Putamen (tissue), 1 donor: ENCODE measurements at places on chromosomes 2 and 18.

DNA sequence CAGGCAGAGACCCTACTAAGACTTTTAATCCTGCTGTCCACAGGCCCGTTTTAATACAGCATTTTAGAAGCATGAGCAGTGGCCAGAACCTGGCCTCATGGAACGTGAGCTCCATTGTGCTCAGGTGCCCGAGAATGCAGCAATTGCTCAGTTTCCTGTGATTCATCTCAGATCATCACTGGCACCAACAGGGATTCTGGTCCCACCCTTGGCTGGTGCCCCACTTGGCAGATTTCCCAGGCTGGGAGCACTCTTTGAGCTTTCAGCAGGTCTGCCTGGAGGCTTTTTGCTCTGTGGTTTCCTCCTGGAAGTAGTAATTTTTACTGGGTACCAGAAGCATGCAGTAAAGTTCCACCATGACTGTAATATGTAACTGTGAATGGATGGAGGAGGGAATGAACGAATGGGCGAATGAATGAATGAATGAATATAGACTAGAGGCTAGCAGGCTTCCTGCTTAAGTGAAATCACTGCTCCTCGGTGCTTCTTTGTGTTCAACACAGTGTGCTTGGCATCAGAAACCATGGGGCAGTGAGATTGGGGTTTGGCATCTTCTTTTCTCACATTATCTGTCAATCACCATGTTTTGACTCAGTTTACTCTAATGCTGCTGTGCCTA is 312.9 kb downstream of the PRKCE start:
- peak; percentile 28 for DNase-seq

DNA sequence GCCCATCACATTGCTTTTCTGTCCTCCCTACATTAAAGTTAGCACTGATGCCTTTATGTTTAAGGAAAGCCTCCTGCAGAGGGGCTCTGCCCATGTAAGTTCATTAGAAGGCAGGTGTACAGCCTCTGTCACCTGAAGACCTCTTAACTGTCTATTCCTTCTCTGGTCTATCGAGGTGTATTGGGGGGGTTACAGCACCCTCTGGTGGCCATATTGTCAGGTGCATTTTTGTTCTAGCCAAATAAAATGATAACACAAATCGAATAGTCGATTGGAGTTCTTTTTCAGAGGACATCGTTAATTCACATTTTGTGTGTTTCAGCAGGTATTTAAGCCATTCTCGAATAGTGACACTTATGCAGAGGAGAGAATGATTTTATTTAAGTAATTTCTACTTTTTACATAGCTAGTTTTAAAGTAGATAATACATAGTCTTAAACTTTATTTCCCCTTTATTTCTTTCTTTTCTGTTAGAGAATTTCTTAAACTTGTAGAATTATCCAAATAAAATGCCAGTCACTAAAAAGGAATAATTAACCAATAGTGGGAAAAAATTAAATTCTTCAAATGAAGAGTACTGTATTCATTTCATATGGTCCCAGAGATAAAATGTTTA is 136.8 kb downstream of the NEDD4L start:
- DNase-seq = no peak

DNA sequence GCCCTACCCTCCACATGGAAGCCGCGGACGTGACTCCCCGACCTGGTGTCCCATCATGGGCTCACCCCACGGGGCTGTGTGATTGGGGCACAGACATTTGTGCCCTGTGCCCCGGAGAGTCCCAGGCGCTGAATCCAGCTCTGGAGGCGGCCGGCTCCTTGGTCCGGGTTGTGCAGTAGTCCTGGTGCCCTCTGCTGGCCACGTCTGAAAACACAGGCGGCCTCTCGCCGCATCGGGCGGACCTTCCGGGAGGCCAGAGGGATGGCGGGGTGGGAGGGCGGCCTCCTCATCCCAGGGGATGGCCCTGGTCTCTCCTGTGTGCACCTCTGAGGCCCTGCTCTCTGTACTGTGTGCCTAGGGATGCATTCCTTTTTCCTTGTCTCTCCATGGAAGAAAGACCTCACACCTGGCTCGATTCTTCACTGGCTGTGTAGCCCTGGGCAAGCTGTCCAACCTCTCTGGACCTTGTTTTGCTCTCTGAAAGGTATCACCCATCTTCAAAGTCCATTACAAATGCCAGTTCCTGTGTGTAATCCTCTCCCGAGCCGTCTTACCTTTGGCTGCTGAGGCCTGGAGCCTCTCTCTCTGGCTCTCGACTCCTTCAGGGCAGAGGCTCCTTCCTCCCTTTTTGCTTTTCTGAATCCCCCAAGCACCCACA is 27.6 kb downstream of the CELF4 start:
- DNase-seq = peak; percentile 53

GRCh38 chr2:237271698-237272652 is 142.0 kb downstream of the COL6A3 start:
- no peak for DNase-seq

- no peak for DNase-seq
These were observed 431.1 kb upstream of the ZEB2 start for GRCh38 chr2:144950899-144951560.

GRCh38 chr2:120787111-120787821 is 51.6 kb downstream of the GLI2 start:
- DNase-seq = no peak

DNA sequence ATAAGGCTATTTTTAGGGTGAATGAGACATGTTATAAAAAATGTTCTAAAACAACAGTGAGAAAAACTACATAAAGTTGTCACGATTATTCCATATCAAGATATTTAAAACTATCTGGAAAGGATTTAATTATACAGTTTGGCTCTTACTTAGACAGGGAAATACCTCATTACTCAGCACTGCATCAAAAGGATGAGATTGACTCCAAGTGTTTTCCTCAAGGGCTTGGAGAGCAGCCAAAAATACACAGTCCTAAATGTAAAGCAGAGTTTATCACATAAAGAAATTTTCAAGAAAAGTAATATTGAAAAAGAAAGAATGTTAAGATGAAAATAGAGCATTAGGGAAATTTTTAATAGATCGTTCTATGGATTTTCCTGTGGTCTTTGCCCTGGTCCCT is 285.5 kb upstream of the NETO1 start:
- DNase-seq = no peak

- DNase-seq = no peak
These were observed 24.2 kb downstream of the XRCC5 start for GRCh38 chr2:216133397-216133796.

- no peak for DNase-seq
These were observed 59.1 kb upstream of the SLC14A2 start for GRCh38 chr18:45556222-45556621.

DNA sequence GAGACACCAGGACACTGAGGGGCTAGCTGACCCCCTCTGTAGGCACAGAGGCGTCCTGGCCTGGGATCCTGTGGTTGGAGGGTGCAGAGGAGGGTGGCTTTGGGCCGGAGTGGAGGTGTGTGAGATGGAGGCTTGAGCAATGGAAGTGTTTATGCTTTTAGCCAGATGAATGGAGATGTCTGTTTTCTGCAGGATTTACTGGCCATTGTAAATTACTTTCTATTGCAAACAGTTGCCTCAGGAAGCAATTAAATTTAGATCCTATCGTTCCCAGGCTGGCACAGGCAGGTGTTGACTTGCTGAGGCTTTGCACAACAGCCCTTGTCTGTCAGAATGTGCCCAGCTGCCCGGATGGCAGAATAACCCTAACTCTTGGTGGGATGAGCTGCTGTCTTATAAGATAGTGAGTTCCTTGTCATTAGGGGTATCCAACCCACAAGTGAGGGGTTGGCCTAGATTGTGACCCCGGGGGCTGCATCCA is 1.8 kb upstream of the ARID5A start:
- no peak for DNase-seq

DNA sequence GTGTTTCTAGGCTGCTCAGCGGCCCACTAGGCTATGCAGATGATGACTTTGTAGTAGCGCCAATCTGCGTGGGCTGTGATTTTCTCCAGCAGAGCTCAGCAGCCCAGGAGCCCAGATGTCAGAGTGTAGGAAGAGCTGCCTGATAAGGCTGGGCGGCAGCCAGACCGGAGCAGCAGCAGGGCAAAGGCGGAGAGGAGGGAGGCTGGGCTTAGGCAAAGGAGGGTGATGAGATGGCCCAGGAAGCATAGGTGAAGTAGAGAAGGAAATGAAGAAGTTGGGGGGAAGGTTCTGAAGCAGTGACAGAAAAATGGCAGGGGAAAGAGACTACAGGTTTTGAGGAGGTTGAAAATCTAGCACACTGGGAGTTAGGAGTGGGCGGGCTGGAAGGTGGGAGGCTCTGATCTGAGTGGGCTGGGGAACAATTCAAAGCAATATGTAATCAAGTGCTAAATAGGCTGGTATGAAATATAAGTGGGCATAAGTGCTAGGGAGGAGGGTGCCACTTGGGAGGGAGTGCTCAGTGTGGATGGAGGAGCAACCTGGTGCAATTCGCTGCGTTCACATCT is 50.6 kb upstream of the STPG4 start:
- DNase-seq = peak; percentile 66

GRCh38 chr2:86809481-86810121 is 18.9 kb upstream of the CD8A start:
- no peak for DNase-seq

DNA sequence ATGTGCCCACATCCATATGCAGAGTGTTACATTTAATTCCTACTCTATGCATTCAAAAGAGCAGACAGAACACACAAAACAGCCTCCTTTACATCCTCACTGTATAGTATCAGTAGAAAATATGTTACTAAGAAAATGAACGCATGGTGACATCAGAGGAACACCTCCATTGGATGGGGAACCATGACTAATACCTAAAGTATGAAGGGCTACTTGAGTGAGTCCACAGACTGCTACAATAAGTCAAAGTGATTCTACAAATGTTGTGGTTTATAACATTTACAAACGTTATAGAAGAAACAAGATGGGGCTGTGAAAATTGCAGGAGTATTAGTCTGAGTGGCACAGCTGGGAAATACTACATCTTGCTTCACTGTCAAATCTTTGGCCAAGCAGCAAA is 1830.9 kb upstream of the PIK3C3 start:
- DNase-seq = no peak

- no peak for DNase-seq
These were observed 109.6 kb upstream of the FOSL2 start for GRCh38 chr2:28282861-28283646.

DNA sequence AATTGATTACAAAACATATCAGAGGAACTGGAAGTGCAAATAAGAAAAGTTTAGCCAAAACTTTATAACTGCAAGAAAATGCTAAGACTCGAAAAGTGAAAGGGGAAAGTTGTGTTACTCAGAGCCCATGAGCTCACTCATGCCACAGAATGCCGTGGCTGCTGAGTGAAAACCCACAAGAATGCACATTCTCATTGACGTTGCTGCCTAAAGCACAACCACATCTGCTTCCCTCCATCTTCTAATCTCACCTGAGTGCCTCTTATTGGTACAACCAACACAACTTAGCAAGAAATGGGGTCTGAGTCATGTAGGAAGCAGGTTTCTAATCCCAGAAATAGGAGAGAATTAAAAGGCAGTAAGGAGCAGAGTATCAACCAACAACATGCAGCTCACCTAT is 259.7 kb downstream of the LNPK start:
- DNase-seq = no peak

DNA sequence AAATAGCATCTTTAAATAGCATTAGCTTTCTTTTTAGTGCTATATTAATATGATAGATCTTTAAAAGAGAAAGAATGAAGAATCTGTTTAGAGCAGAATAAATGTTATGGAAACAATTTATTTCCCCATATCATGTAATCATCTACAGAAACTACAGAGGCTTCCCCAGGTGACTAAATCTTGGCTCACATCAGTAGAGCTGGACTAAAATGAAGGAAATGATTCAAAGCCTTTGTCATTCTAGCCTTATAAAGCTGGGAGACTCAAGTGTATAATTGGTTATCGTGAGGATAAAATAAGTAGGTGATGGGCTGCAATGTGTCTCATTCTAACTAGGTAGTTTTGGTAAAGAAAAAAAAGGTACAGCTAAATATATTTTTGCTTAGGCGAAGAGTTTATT is 83.2 kb upstream of the UNC80 start:
- DNase-seq = no peak

- DNase-seq = no peak
These were observed 505.6 kb upstream of the SLC8A1 start for GRCh38 chr2:40957508-40957907.

GRCh38 chr18:37783771-37784170 is 218.2 kb upstream of the CELF4 start:
- no peak for DNase-seq

GRCh38 chr2:221567809-221568208 is 4.3 kb downstream of the EPHA4 start:
- no peak for DNase-seq

DNA sequence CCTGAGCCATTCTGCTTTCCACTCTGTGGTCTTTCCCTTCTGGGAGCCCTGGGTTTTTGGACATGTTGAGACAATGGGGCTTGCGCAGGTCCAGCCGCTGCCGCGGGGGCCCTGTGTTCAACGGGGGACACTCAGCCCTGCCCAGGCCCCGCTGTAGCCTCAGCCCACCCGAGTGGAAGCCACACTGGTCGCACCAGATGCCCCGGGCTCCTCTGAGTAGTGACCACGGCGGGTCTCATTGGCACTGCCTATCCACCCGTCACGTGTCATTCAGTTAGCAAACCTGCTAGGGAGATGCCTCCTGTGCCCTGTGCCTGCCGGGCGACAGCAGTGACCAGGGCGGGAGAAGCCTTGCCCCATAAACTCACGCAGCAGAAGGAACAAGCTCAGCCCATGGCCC is 19.1 kb downstream of the D2HGDH start:
- DNase-seq = no peak

DNA sequence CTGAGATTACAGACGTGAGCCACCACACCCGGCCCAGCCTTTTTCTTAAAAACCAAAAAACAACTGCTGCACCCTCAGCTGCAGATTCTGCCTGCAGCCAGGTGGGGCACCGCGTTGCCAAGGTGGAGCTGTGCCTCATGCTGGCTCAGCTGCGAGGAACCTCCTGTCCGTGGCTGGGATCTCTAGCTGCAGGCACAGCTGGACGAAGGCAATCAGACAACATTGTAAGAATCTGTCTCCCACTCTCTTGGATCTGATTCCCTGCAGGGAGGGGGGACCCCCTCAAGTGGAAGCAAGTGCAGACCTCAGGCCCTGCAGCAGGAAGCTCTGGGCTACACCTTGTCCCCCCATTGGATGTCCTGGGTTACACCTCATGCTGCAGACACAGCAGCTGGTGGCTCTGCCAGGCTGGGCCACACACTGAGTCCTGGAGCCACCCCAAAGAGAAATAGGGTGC is 24.1 kb downstream of the CIDEA start:
- DNase-seq = no peak

DNA sequence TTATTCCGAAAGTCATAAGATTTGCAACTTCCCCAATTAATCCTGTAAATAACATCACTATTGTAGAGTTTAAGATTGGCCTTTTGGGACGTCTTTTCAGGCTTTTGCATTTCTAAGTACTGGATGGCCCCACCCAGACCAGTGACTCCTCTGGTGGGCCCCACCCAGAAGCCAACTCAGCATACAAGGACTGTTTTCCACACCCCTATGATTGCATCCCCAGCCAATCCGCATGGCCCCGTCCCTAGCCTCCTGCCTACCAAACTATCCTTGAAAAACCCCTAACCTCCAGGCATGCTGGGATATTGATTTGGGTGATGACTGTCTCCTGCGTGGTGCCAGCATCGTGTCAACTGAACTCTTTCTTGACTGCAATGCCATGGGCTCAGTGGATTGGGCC is 24.5 kb upstream of the TGIF1 start:
- DNase-seq = no peak
